ENCODE measurements at places on chromosomes 3 and 15.
A peak's percentile ranks its signal among the peaks of the same experiment; 100 is the strongest.

DNA sequence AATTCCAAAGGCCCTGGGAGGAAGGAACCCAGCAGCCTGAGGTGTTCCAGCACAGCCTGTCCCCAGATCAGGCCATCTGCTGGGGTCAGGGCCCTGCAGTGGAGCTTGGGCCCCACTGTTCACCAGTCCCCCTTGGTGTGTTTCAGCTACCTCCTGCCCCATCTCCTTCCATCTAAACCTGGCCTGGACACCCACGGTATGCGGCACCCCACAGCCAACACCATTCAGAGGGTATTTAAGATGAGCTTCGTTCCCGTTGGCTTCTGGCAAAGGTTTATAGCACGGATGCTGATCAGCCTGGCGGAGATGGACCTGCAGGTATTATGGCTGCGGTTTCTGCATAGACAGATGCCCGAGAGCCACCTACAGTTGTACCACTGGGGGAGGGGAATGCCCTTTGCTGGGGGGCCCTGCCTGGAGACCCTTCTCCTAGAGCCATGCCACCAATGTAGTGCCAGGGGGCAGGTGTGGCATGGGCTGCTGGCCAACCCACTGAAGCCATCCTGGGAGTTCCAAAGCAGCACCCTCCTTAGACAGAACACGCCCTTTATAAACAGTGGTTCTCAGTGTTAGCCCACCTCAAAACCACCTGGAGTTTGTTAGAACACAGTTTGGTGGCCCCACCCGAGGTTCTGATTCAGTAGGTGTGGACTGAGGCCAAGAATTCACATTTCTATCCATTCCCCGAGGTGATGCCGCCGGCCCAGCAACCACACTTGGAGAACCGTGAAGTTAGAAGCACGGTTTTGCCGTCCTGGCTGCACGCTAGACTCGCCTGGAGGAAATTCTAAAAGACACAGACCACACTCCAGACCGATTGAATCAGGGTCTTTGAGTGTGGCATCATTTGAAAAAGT is 126.9 kb downstream of the LRRK1 start:
- DNase-seq = no peak

- no peak for DNase-seq
Observed at GRCh38 chr3:182305881-182306665, 487.2 kb upstream of the ATP11B start.

DNA sequence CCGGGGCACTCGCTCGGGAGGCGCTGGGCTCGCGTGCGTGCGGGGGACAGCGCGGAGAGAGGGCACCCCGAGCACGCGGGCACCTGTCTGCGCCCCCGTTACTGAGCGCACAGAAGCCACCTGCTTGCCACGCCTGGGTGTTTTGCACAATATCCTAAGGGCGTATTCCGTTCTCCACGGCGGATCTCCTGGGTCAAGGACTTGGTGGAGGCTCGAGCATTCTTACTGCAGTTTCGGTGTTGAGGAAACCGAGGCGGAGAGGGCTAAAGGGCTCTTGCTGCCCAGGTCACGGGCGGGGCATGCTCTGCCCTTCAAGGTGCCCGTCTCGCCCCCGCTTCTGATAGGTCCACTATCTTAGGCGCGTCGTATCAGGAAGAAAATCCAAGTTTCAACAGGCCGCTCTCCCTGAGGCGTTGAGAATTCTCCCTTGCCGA is 526 bp downstream of the GPD1L start:
- peak; percentile 15 for DNase-seq

GRCh38 chr3:169159726-169160125 is 503.8 kb downstream of the MECOM start:
- DNase-seq = no peak

GRCh38 chr3:32825601-32826375 is 8.0 kb downstream of the TRIM71 start:
- DNase-seq = no peak

GRCh38 chr3:23704298-23704697 is 101.5 kb upstream of the UBE2E1 start:
- DNase-seq = no peak

DNA sequence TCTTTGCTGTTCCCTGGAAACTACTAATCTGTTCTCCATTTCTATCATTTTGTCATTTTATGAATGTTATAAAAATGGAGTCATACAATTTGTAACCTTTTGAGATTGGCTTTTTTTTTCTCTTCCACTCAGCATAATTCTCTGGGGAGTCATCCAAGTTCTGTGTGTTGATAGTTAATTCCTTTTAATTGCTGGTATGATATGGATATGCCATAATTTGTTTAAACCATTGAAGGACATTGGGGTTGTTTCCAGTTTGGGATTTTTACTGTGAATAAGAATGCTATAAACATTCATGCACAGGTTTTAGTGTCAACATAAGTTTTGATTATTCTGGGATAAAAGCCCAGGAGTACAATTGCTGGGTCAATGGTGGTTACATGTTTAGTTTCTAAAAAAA is 279.4 kb downstream of the WNT5A start:
- DNase-seq = no peak

DNA sequence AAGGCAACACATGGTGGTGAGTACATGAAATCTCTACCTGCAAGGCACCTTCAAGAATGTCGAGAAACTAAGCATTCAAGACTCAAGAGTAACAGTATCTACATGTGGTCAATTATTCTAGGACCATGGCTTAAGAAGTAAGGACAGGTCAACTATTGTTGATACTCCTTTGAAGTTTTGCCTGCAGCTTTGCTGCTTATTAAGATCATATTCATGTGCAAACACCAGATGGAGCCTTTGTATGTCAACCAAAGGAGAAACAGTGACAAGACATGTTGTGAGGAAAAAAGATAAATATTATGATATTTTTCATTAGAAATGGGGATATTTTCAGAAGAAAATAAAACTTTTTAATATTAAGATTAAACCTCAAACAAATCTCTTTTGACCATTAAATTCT is 52.3 kb upstream of the FGF7 start:
- DNase-seq = peak; percentile 46

GRCh38 chr15:40282147-40282868 is 556 bp downstream of the ANKRD63 start:
- DNase-seq = no peak

DNA sequence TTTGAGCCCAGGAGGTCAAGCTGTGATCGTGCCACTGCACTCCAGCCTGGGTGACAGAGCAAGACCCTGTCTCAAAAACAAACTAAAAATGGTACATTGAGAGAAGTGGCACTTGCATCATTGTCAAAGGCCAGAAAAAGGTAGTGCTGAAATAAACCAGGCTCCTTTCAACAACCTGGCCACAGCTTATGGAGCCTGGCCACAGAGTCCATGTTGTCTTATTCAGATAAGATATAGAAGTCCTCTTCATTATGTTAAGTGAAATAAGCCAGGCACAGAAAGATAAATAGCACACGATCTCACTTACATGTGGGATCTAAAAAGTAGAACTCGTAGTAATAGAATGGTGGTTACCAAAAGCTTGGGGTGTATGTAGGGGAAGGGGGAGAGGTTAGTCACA is 34.8 kb downstream of the EMC4 start:
- no peak for DNase-seq

DNA sequence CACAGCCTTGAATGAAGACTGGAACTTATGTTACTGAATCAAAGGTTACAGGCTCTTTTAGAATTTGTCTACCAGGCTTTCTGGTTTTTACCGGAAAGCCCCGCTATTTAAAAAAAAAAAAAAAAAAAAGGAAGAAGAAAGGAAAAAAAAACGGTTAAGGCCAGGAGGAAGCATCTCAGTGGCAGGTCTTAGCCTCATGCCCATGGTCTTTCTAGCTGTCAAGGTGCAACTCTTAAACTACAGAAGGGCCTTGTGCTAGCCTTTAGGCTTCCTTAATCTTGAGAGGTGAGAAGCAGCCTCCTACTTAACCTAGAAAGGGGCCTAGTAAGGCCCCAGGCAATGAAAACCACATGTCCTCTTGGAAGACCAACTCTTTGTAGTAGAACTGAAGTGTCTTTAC is 77.5 kb downstream of the TBC1D5 start:
- DNase-seq = no peak

- DNase-seq = no peak
Observed at GRCh38 chr15:61081027-61081322, 148.1 kb downstream of the RORA start.

DNA sequence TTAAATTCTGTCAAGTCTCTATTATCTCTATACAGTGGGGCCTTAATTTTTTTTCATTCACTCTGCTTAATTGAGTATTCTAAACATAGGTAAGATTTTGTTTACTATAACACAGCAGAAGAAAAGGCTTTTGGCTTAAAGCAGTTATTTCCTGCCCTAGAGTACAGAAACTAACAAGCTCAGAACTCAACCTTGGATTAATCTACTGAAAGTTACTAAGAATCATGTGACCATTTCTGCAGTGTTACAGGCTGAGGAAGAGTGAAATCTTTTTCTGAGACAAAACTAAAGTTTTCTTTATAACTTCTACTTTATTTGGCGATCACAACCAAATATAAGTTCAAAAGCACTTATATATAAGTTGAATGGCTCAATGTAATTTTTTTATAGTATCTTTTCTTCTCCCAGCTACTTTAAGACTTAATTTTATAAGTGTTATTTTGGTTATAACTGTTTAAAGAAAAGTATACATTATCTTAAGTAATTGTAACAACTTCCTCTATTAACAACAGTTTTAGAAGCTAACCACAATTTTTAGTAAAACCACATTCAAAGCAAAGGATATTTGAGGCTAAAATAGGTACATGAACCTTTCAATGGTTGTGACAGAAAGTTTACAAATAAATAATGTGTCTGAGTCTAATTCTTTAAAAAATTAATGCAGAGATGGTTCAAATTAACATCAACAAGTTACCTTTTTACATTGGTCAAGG is 240.6 kb upstream of the NAALADL2 start:
- no peak for DNase-seq

- DNase-seq = no peak
Observed at GRCh38 chr3:1987980-1988379, 110.7 kb upstream of the CNTN4 start.

- DNase-seq = peak; percentile 64
Observed at GRCh38 chr3:103127737-103128136, 692.9 kb downstream of the ZPLD1 start.

DNA sequence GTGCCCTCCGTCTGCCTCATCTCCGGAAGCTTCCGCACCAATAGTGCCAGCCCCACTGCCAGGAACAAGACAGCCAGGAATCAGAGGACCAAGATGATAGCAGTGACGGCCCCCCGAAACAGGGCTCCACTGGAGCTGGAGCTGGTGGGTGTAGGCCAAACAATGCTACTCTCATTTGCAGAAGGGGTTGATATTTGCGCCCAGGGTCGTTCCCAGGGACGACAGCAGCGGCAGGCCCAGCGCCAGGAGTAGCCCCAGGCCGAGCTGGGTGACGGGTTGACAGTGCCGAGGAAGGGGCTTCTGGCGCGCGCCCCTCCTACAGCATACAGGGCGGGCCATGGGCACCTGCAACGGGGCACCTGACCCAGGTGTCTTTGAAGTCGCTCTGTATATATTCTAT is 301.4 kb downstream of the CNTN6 start:
- DNase-seq = no peak

DNA sequence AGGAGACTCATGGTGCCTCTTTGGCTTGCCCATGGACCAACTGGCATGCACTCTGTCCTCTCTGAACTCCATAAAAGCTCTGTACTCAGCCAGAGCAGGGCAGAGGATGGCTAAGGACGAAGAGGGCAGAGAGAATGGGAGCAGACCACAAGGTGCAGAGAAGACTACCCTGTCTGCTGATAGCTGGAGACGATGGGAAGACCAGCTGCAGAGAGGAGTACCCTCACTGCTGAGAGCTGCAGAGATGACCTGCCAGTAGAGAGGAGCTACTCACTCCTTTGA is 65.0 kb downstream of the THBS1 start:
- DNase-seq = no peak

DNA sequence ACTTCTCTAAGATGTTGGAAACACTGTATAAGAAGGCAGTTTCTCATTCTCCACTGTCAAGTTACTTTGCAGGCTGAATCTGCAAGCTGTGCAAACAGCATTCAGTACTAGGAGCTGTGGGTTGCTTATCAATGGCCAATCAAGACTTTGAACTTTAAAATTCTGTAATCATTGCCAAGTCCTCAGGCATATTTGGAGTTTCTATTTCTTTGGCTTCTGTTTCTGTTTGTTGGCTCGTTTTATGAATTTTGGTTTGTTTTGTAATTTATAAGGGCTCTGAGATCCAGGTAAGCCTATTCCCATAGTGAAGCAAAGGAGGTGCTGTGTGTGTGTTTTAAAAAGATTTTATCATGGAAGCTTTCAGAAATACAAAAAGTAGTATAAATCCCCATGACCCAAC is 32.1 kb downstream of the TLNRD1 start:
- DNase-seq = no peak

GRCh38 chr15:62439543-62440016 is 274.5 kb upstream of the C2CD4B start:
- no peak for DNase-seq

GRCh38 chr3:150528354-150528797 is 17.9 kb downstream of the SERP1 start:
- peak; percentile 54 for DNase-seq

GRCh38 chr15:70280781-70281180 is 183.1 kb upstream of the TLE3 start:
- DNase-seq = no peak

DNA sequence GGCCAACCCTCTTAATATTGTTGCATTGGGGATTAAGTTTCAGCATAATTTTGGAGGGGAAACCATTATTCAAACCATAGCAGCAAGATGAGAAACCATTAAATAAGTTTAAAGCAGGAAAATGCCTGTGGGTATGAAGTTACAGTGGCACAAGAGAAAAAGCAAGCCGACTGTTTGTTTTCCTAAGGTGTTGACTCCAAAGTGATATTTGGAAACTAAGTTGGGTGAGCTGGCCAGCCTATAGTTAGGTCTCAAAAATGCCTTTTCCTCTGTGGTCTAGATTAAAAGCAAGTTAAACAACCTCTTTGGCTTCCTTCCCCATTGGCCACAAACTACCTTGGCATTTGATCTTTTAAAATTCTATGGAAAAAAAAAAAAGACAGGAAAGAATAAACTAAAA is 419.8 kb upstream of the AZI2 start:
- no peak for DNase-seq

Data from ELR (cell line).